Activated CD8-positive, alpha-beta T cell treated with anti-CD3 and anti-CD28 coated beads for 36 hours (primary cell): ENCODE measurements at places on chromosomes 5 and 9.

GRCh38 chr5:76544268-76544926 is 78.8 kb downstream of the F2RL2 start:
- peak; percentile 75 for DNase-seq

GRCh38 chr5:59209758-59210359 is 627.0 kb downstream of the RAB3C start:
- no peak for DNase-seq

DNA sequence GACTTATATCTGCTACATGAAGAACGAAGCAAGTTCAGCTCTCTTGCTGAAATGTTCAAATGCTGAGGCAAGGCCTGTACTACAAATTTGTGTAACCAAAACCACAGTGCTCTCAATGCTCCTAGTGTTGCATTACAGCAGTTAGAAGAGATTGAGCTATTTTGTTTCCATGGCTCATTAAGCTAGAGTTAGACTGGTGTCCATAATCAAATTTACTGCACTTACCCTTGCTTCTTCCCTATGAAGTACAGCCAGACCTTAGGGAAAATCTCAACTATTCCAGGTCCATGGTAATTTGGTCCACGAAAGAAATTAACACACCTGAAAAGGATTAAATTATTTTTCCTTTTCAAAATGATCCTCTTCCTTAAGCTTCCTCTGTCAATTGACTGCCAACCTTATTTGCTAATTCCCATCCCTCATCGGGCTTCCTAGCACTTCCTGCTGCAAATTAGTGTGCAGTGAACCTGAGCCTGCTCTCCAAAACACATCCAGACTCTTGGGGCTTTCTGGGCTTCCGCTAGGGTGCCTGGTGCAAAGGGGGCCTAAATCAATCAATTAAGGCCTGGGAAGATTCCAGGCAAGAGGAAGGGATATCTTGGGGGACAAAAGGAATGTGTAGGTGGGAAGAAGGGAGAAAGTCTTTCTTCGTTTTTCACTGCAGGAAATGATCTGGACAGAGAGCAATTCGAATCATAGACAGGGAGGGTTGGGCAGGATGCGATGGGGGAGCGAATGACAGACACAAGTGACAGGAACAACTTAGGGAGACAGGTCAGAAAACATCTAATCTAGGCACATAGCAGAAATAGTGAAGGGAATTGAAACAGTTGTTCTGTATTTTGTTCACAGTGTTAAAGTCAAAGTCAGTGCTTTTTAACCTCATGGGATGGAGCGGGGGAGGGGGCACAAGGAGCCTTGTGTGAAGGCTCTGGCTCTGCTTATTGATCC is 542.4 kb downstream of the RAB3C start:
- DNase-seq: peak; percentile 50

- no peak for DNase-seq
Measured at GRCh38 chr9:93884808-93885207, 70.3 kb downstream of the BARX1 start.

DNA sequence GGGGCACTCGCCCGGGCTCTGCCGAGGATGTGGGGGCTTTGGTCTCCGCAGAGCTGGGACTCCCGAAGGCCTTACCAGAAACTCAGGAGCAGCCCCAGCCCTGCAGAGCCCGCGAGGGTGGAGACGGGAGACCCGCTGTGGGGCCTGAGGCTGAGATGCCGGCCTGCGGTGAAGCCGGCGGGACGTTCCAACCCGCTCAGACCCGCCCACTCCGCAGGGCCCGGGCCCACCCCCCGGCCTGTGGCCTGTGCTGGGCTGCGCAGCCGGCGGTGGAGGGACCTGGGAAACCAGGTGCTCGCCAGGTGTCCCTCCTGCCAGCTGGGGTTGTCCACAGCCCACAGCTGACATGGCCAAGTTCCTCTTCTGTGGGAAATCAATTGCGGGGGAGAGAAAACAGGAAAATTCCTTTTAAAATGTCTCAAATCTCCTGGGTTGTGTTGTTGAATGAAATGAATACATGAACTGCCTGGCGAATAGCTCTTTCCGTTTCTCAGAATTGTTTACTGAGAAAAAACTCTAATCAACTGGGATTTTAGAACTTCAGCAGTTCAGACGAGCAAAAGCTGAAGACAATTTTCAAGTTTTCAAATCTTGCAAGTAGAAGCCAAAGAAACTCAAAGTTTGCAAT is 49.0 kb upstream of the IRX4 start:
- no peak for DNase-seq

- DNase-seq: no peak
Measured at GRCh38 chr9:104944871-104945270, 16.9 kb upstream of the ABCA1 start.

DNA sequence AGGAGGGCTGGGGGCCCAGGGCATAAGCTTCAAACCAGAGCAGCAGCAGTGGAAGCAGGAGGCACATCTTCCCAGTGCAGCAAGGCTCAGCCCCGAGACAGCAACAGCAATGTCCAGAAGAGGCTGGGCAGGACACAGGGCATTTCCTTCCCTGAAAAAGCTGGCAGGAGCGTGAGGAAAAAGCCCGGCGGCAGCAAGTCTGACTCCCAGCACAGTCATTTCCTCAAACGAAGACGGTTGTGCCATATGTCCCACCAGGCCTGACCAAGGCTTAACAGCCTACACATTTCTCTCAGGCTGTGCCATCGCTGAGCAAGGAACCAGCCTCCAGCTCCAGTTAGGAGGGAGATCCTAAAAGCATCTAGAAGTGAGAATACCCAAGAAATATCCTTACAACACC is 74.5 kb downstream of the APTX start:
- DNase-seq: no peak

DNA sequence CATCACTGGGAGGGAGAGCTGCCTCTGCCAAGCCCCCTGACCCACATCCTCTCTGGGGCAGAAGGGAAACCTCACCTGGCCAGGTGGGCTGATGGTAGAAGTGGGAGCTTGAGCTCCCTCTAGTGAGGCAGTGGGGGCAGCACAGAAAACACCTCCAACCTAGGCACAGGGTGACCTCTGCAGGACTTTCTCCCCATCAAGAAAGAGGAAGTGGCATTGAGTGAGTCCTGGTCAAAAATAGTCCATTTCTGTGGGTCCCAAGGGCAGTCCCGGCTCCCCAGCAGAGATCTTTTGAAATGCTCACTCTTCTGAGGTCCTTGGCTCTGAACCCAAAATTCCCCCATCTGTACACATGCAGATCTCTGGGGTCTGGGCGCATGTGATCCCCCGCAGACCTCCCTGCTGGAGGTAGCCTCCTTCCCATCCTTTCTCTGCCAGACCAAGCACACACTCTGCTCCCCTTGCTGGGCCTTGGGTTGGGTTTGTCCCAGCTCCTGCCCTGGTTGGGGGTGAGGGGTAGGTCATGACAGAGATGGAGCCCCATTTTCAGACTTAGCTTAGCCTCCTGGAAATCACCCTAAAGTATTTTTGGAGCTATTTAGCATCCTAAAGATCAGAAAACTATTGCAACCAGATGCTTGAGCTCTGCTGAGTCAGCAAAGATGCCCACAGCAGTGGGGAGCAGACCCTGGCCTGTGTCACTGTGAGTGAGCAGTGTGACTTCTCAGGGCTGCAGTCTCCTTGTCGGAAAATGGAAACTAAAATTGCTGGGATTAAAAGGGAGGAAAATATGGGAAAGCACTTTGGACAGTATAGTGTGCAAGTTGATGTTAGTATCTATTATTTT is 41.6 kb upstream of the LCP2 start:
- peak; percentile 79 for DNase-seq

GRCh38 chr9:79813258-79813638 is 241.5 kb downstream of the TLE4 start:
- DNase-seq: no peak

- peak; percentile 85 for DNase-seq
Measured at GRCh38 chr9:33159777-33160127, 7.4 kb downstream of the B4GALT1 start.

DNA sequence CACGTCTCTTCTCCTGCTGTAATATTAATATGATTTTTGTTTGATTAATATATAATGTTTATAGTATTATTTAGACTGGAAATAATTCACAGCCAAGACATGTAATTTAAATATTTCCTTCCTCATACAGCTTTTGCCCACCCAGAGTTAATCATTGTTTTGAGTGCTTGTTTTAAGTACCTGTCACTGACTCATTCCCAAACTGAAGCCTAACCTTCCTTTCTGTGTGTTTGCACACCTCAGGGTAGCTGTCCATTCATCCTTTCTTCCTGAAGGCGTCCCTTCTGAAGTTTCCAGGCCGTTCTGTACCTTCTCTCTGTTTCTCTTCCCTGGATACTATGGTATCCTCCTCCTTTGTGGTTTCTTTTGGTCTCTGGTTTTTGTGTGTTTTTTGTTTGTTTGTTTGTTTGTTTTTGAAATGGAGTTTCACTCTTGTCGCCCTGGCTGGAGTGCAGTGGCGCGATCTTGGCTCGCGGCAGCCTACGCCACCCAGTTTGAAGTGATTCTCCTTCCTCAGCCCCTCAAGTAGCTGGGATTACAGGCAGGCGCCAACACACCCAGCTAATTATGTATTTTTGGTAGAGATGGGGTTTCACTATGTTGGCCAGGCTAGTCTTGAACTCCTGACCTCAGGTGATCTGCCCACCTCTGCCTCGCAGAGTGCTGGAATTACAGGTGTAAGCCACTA is 312.4 kb downstream of the DOCK8 start:
- DNase-seq: no peak

- no peak for DNase-seq
Measured at GRCh38 chr9:95907794-95908193, 32.3 kb downstream of the ERCC6L2 start.

GRCh38 chr9:16505199-16505598 is 365.3 kb downstream of the BNC2 start:
- no peak for DNase-seq

- no peak for DNase-seq
Measured at GRCh38 chr9:7146582-7146981, 388.8 kb downstream of the KDM4C start.

GRCh38 chr5:36040651-36041536 is 25.8 kb downstream of the UGT3A2 start:
- DNase-seq: no peak
